ENCODE measurements at places on chromosomes 12 and 14. TPM values are rescaled to one million over a fixed set of nuclear protein-coding genes. Genes with fewer than 3 reads are reported as not detected.

OVCH1 gene
- total RNA-seq, result 0.17 TPM

ACTN1 gene
- total RNA-seq, result 1,245 TPM

OTX2 gene
- total RNA-seq, result not detected

KCNC2 gene
- total RNA-seq, result 0.19 TPM

RPL6 gene
- 1,232 TPM for total RNA-seq

LRTM2 gene
- not detected for total RNA-seq

SDR9C7 gene
- total RNA-seq, result 0.42 TPM

C12orf60 gene
- total RNA-seq, result 0.97 TPM

RILPL1 gene
- 54.4 TPM for total RNA-seq

KRT4 gene
- total RNA-seq, result 0.13 TPM

KRT75 gene
- not detected for total RNA-seq

PTPRO gene
- total RNA-seq, result 5.0 TPM
